ENCODE measurements at places on chromosomes 16 and 17. TPM values are rescaled to one million over a fixed set of nuclear protein-coding genes. Genes with fewer than 3 reads are reported as not detected.

DNA sequence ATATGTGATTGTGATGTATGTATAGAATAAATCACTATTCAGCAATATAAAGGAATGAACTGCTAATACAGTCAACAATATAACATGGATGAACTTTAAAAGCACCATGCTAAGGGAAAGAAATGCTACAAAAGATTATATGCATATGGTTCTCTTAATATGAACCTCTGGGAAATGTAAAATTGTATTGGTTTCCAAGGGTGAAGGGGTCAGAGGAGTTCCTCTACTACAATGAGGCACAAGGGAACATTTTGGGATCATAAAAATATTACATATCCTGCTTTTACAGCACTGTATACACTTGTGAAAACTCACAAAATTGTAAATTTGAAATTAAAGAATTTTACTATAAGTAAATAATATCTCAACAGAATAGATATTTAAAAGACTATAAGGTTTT, 111.4 kb downstream of the CA10 start:
- ATAC-seq: no peak

- no peak for ATAC-seq
Observed at GRCh38 chr16:58024486-58025350, 836 bp upstream of the MMP15 start.

DNA sequence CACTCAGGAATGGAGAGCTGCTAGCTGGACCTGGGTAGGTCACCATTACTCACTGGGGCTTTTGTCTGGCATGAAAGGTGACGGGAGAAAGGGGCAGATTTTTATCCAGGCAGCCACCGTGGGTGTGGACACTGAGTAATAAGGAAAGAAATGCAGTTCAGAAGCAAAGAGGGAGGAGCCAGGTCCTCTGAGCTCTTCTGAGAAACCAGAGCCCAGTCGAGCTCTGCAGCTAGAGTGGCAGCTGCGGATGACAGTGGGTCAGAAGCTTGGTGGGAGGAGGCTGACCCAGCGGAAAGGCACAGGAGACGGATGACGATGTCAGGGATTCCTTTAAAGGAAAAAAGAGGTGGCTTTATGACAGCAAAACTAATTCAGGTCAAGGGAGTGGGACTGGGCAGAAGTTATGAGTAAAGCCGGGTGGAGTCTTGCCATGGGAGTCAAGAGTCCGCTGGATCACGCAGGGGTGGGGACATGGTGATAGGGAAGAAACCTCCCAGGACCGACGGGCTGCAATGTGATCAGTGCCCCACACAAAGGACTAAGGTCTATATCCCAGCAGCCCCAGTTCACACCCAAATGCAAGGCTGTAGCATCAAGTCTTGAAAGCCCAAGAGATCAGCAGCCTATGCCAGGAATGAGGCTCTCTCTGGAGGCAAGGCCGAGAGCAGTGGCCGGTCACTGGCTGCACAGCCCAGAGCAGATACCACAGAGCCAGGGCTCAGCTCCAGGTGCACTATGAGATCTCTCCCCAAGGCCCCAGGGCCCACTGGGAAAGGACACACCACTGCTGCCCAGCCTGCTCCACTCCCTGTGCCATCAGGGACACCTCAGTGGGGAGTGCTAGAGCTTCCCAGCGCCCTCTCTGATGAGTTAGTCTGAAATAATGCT, 6.3 kb upstream of the MNT start:
- ATAC-seq: peak; percentile 83

DNA sequence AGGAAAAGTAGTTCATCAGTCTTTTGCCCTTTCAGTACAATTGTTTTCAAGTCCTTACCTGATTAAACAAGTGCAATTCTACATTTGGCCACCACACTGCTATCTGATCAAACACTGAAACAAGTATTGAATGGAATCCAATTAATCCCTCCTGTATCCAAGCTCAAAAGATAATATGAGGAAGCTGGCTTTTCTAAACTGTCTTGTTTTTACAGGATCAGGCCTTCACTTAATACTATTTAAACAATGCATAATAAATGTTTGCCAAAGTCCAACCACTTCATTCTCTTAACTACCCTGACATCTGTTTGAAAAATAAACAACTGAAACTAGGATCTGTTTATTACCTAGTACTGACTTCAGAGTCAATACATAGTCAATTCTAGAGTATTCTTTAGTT, 131.6 kb downstream of the MRTFB start:
- ATAC-seq: no peak

DNA sequence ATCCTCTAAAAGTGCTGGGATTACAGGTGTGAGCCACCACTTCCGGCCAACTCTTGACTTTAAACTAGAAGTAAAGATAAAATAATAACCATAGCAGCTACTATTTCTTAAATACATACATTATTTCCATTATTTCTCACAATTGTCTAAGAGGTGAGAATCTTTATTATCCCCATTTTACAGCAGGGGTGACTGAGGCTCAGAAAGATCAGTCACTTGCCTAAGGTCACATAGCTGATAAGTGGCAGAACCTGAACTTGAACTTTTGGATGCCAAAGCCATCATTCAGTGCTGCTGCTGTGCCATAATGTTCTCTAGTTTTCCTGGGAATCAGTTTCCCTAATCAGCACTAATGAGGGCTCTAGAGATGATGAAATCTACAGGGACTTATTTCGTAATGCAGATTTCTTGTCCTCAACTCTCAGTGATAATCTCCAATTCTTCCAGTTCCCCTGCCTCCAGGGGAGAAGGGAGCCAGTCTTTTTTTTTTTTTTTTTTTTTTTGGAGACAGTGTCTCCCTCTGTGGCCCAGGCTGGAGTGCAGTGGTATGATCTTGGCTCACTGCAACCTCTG, 25.2 kb upstream of the GPRC5B start:
- no peak for ATAC-seq

DNA sequence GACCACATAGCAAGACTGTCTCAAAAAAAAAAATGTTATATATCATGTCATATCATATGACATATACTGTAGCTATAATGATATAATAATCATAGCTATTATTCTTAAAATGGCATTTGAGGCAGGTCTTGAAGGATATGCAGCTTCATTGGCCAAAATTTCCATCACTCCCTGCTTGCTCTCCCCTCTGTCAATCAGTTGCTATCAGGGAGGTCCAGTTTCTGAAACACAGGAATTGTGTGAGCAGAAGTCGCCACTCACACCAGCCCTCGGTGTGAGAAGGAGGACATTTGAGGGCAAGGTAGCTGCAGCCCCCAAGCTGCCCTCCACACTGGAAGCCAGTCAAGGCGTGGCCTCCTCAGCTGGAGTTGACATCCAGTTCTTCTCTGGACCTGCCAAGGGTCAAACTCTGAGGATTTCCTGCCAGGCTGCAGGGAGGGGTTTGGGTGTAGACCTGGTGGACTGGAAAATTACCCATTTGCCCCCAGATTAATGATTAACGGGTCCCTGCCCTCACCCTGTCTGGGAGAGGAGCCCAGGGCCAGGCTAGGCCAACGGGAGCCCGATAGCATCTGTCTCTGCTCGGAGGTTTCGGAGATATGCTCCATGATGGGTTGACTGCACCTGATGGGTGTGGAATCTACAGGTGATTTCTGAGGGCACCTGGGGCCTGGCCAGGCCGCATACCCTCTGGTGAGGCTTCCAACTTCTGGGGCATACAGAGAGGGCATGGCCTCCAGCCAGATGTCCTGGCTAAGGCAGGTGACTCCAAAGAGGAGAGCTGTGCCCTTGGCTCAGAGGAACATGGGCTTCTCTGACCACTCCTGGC, 18.8 kb downstream of the WNT9B start:
- ATAC-seq: no peak

DNA sequence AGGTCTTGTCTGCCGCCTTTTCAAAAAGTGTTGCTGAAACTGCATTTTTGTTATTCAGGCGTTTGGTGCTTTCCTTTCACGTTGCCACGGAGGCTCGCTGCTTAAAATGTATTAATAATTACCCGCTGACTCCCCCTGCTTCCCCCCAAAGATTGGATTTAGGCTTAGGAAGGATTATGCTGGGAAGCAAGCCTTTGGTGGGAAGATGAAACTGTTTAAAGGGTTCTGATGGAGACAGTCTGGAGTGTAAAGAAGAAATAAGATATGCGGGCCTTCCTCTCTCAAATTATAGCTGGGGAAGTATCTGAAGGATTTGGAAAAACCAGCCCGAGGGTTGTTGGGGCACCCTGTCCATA, 1.1 kb downstream of the KSR1 start:
- ATAC-seq: no peak

DNA sequence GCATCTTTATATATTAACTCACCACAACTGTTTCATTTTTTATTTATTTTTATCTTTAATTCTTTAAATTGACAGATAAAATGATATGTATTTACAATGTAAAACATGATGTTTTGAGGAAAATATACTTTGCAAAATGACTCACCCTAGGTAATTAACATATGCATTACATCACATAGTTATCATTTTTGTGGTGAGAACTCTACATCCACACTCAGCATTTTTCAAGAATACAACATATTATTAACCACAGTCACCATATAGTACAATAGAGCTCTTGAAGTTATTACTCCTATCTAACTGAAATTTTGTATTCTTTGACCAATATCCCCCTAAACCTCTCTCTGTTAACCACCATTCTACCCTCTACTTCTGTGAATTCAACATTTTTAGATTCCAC, 194.7 kb upstream of the KIF2B start:
- ATAC-seq: no peak

DNA sequence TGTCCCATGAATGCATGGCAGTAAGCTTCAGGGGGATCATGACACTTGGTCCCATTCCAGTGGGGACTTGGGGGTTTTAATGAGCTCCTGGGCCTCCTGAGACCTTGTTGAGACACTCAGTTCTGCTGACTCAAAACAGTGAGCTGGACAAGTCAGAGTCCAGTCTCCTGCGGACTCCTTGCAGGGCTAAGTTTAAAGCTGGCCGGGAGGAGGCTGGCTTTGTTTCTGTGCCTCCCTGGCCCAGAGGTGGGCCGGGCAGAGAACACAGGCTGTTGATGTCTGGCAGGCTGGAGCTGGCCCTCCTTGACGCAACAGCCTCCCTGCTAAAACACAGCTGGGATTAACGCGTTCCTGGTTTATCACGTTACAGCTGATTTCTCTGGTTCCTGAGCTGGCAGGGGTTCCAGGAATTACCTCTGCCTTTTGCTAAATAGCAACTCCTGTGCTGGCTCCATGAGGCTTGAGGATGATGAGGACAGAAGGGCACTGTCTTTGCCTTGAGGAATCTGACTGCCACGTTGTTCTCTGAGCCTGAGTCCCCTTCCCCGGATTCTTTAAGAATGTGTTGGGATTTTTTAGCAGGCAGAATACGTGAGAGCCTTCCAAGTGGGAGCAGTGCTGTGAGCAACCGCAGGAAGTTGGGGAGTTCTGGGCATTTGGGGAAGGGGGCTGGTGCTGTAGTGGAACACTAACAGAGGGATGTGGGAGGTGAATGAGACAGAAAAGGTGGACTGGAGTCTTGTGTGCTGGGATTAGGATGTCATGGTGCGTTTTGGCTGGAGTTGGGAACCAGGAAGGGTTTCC, 2.0 kb downstream of the GPT2 start:
- no peak for ATAC-seq

DNA sequence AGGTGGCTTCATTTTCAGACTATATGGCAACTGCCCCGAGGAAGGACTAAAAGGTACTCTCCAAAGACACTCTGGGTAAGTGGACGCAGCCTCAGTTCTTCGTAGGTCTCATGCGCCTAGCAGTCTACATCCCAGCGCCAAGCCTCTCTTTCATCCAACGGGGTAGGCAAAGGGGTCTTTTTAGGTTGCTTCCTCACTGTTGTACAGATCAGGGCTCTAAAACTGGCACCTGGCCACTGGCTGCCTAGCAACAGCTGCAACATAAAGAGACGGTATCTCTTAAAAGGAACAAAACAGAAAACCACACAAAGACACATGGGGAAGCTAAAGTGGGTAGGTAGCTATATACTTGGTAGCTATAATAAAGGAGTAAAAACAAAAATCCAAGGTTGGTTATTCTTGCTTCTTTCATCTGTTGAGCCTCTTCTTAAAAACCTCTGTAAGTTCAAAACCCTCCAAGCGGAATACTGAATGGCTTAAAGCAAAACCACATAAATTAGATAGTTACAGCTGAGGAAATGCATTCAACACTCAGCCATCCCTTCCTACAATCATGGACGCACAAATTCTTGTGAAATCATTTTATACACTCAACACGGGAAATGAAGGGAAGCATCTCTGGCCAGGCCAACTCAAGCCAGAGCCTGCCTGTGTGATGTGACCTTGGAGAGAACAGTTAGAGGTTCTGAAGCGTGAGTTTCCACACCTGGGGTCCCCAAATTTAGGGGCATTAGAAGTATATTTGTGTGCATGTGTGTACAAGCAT, 22.7 kb downstream of the CYTH1 start:
- ATAC-seq: no peak

DNA sequence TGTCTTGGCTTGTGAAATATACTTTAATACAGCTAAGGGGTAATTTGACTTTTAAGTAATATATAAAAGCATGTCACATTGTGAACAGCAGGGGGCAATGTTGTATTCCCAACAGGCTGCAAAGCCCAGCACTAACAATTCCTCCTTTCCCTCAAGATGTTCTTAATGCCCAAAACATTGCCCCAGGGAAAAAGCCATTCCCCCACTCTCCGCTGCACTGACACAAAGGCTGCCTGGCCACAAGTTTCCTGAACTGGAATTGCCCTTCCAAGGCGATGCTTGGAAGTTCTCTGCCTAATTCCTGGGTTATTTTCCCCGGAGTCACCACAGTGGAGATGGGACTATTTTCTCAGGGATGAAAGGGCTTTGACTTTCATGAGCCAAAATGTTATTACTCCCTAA, 27.2 kb downstream of the CLEC16A start:
- peak; percentile 79 for ATAC-seq

DNA sequence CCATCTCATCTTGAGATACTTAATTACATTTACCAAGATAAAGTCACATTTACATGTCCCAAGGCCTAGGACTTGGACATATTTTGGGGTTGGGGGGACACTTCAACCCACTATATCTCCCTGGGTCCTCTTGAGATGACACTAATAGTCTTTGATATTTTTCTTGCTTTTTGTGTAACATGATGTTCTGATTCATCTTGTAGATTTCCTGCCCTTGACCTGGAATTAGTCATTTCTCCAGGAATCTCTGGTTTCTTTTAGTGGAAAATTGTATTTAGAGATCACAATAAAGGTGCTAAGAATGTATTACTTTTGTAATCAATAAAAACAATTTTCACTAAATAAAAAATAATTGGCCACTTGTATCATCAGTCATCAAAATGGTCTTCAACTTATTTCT, 157.3 kb downstream of the VPS53 start:
- no peak for ATAC-seq

DNA sequence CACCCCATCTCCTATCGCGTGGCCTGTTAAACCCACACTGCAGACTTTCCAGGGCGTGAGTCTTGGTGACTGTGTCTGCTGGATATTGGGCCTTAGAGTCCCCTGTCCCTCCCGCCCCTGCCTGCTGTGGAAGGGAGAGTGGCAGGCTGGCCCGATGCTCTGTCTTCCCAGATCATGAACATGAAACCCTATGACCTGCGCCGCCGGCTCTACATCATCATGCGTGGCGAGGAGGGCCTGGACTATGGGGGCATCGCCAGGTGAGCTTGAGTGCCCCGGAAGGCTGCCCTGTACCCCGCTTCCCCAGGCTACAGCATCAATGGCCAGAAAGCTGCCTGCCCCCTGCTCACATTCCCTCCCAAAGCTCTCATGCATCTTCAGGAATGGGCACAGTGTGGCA, 19.5 kb upstream of the CLEC18A start:
- ATAC-seq: no peak

GRCh38 chr16:12988071-12988470, 86.7 kb downstream of the SHISA9 start:
- ATAC-seq: no peak

The GRAPL gene
- total RNA-seq: 2.2 TPM

The ACE gene
- 9.5 TPM for total RNA-seq

The KCNJ18 gene
- not detected for total RNA-seq

The C16orf89 gene
- 21.0 TPM for total RNA-seq

The NHLRC4 gene
- total RNA-seq: 0.67 TPM

The CNGB1 gene
- not detected for total RNA-seq

The KRT25 gene
- not detected for total RNA-seq

The KIF2B gene
- total RNA-seq: not detected

The KRTAP4-1 gene
- total RNA-seq: not detected

The TMEM235 gene
- not detected for total RNA-seq

Data from gastroesophageal sphincter (tissue), 4 donors.